ENCODE measurements at places on chromosomes 13 and 19.

- no peak for DNase-seq
These were observed 141.0 kb downstream of the POSTN start for GRCh38 chr13:37457612-37458011.

- no peak for DNase-seq
These were observed 261.7 kb downstream of the LHFPL6 start for GRCh38 chr13:39341251-39341650.

DNA sequence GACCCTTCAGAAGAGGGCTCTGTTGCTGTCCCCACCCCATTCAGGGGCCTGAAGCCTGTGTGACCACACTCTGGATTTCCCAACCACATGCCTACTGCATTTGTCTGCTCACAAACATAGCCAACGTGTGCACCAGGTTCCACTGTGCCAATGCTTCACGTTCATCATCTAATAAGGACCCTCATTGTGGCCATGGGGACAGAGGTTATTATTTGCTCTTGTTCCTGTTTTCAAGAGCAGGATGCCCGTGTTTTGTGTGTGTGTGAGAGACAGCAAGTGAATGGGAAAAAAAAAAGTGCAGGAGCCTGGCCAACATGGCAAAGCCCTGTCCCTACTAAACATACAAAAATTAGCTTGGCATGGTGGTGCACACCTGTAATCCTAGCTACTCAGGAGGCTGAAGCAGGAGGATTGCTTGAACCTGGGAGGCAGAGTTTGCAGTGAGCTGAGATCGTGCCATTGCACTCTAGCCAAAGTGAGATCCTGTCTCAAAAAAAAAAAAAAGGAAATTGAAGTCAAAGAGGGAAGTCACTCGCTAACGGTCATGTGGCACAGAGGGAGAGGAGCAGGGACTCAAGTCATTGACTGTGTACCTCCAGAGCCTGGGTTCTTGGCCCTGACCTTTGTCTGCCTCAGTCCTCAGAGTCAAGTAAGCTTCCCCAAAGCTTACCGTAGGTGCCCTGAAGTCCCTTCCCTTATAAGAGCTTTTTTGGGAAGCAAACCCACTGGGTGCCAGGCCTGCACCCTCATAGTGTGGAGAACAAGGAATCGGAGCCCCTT lies 6.9 kb downstream of the B3GNT8 start:
- no peak for DNase-seq

DNA sequence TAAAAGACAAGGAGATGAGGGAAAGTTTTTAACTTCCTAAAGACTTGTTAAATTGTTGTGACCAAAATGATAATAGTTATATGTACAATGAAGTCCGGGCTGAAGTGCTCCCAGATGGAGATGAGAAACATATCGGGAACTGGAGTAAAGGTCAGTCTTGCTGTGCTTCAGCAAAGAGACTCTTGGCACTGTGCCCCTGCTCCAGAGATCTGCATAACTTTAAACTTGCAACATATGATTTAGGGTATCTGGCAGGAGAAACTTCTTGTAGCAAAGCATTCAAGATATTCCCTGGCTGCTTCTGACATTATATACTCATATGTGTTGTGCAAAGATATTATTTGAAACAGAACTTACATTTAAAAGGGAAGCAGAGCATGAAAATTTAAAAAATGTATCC lies 786.6 kb upstream of the SLITRK6 start:
- no peak for DNase-seq

GRCh38 chr13:31236211-31236786 lies 36.5 kb downstream of the B3GLCT start:
- DNase-seq = no peak

DNA sequence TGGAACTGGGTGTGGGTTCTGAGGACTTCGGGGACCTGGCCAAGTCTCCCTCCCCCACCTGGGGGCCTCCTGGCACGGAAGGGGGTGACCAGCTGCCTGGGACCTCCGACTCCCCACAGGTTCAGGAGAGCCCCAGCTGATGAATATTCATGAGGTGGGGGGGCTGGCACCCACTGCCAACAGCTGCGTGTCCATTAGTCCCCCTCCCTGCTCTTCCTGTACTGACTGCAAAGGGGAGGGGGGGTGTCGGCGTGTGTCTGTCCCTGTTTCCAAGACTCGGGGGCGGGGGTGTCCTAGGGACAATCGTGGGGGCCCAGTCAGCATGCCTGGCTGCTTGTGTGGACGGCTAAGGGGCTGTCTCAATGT lies 10.6 kb upstream of the NFIX start:
- no peak for DNase-seq

DNA sequence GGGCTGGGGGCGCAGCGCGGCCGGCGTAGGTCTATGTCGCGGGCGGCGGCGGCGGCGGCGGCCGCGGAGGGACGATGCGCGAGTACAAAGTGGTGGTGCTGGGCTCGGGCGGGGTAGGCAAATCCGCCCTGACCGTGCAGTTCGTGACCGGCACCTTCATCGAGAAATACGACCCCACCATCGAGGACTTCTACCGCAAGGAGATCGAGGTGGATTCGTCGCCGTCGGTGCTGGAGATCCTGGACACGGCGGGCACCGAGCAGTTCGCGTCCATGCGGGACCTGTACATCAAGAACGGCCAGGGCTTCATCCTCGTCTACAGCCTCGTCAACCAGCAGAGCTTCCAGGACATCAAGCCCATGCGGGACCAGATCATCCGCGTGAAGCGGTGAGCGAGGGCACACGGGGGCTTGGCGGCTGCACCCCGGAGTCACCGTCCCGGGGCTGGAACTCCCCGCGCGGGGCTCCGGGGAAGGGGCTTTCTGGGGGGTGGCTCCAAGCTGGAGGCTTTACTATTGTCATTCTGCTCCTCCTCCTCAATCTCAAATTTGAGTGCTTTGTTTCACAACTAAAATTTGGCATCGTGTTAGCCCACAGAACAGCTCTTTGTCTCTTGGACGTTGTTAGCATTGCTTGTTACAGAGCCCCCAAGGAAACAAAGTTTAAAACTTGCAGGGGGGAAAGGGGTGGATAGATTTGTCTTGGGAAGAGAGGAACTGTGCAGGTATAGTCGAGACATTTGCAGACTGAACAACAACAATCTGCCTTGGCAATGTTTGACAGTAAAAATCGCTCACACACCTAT lies 630 bp downstream of the RAP2A start:
- DNase-seq = peak; percentile 36

DNA sequence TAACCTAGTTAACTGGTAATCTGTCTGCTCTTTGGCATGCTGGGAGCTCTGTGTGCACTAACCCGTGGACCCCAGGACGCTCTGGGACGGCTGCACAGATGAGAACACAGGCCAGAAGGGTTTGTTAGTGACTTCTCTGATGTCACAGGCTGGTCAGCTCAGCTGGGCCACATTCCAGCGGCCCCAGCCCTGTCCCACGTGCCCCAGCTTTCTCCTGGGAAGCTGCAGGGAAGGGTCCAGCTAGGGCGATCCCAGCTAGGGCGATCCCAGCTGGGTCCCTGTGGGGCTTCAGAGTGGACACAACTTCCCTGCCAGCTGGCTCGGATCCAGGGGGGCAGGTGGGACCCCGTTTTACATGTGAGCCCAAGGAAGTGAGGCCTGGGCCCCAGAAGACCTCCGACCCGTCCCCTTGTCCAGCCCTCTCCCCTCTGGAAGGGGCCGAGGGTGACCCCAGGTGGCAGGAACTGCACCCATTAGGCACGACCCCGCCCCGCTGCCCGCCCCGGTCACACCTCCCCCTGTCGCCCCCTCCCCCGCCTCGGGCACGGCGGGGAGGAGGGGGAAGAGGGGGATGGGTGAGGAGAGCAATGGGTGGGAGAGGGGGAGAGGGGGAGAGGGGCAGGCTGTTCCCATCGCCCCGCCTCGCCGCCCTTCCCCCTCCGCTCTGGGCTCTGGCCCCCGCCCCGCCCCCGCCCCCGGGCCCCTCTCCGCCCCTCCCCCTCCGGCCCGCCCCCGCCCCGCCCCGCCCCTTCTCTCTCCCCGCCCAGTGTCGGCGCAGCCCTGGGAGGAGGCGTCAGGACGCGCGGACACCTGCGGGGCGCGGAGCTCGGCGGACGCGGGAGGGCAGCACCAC lies 75.2 kb upstream of the MCF2L start:
- no peak for DNase-seq

GRCh38 chr19:33194532-33194885 lies 379 bp downstream of the LRP3 start:
- DNase-seq = no peak

DNA sequence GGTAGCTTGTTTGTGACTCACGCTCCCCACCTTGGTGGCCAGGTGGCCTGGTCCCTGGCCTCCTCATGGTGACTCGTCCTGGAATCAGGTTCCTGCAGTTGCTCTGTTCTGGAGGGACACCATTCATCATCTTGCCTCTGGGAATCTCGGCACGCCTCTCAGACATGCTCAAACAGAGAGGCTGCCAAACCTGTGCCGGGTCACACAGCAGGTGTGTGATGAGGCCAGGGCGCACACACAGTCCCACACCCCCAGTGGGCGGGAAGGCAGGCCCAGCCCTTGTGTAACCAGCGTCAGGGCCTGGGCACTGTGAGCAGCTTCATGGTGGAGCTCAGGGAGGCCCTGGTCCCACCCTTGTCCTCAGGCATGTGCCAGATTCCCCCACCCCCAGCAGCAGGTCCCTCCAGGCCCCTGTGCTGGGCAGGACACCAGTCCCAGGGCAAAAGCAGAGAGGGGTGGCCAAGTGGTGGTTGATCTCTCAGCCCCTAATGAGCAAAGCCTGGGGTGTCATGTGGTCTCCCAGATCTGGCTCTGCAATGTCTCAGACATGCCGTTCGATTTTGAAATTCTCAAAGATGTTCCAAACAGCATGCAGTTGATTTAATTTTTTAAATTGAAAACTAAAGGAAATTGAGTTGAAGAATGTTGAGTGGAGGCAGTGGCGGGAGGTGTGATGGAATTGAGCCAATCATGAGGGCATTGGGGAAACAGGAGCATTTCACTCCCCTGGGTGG lies 12.1 kb downstream of the CEBPA start:
- DNase-seq = no peak

GRCh38 chr13:25846222-25846984 lies 205.4 kb downstream of the SHISA2 start:
- no peak for DNase-seq

DNA sequence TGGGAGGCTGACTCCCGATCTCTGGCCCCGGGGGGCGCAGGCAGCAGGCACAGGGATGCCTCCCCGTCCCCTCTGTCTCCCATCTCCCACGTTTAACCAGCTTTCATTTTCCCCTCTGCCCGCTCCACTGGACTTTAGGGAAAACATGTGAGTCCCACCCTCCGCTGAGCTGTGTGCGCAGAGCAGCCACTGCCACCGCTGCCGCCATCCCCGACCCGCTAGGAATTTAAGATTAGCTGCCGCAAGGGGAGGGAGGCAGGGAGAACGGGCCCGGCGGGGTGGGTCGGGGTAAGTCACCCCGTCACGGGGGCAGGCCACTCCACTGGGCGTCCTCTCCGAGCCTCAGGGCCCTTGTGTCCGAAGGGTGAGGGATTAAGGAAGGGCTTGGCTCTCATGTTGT lies 15.5 kb downstream of the KCNN1 start:
- DNase-seq = no peak

DNA sequence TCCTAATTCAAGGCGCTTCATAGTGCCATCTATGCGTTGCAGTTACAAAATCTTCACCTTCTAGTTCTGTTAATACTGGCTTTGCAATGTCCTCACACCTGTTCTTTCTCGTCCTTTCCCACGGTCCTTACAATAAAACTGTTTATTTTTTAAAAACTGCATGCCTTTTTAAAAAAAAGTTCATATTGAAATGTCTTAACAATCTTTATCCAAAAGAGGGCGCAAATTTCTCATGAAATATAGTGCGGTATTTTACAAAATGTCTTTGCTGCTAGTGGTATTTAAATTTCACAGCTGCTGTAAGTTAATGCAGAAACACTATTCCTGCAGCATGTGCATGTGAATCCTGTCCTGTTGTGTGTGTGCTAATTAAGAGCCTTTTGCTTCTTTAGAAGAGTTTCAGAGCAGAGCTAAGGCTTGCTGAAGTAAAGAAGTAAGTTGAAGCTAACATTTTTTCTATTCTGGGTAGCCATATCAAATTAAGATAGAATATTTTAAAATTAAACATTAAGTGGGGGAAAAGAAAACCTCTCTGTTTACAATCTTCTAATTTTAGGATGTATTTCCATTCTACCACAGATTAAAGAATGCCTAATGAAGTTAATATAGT lies 15.8 kb upstream of the CLDN10 start:
- no peak for DNase-seq

DNA sequence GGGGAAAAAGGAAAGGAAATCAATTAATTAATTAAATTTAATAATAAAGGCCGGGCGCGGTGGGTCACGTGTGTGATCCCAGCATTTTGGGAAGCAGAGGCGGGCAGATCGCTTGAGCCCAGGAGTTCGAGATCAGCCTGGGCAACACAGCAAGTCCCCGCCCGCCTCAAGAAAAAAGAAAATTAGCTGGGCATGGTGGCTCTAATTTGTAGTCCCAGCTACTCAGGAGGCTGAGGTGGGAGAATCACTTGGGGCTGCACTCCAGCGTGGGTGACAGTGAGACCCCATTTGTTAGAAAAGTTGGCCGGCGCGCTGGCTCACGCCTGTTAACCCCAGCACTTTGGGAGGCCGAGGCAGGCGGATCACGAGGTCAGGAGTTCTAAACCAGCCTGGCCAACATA lies 733 bp upstream of the CD320 start:
- DNase-seq = no peak

GRCh38 chr19:29694669-29695627 lies 20.1 kb downstream of the C19orf12 start:
- DNase-seq = peak; percentile 75

GRCh38 chr13:44373601-44374347 lies at the start of gene SERP2:
Gene SERP2, plus strand, starts transcription at chr13:44373824. Its CDS starts 202 bp downstream, at chr13:44374026.
- no peak for DNase-seq

DNA sequence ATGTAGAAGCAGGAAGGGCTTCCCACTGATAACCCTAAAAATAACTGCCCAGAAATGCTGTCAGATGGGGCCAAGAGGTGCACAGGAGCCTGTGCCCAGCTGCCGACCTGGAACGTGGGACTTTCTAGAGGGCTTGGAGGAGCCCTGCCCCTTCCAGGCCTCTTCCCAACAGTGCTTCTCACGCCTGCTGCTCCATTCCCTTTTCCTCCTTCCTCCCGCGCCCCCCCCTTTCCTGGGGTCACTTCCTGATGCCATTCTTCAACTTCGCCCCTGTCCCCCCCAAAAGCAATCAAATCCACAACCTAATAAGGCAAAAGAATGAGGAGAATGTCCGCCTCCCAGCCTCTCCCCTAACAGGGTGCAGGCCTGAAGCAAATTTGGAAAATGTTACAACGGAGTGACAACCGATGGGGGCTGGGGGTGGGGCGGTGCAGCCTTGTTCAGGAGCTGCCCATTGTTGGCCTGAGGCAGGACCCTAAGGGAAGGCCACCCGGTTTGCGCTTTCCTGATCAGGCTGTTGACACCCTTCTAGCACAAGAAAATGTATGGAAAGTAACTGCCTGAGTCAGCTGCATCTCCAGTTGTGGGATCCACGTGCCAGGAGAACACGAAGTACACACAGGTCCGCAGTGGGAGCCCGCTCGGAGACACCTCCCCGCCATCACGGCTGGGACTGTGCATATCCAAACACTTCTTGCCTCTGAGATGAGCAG lies 18.7 kb downstream of the ACTN4 start:
- DNase-seq = no peak

- DNase-seq = no peak
These were observed 334.4 kb downstream of the PCDH9 start for GRCh38 chr13:66895780-66896179.

DNA sequence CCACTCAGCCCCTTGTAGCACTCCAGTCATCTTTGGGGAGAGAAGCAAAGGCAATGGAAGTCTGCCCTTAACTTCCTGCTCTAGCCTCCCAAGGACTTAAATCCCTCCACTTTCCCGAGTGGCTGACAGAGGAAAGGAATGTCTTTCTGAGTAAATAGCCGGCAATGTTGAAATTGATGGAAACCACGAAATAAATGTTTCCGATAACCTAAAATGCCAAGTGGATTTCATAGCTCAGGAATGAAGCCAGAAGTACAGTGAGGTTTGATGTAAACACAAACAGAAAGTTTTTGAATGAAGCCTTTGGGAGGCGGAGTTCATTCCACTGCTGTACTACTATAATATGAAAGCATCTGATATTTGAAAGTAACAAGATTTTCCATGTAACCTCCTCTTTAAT lies 14.0 kb upstream of the TBC1D4 start:
- no peak for DNase-seq

All from activated naive CD4-positive, alpha-beta T cell (primary cell).